GDM1 (cell line): ENCODE measurements at places on chromosomes 4 and X.

- DNase-seq, result no peak
Observed at GRCh38 chrX:149456476-149457245, 48.4 kb downstream of the IDS start.

GRCh38 chr4:119005928-119006460, 117.3 kb downstream of the SYNPO2 start:
- DNase-seq, result no peak

GRCh38 chrX:22057667-22058066, 25.5 kb downstream of the PHEX start:
- no peak for DNase-seq

- DNase-seq, result no peak
Observed at GRCh38 chr4:24210332-24210902, 320.6 kb upstream of the PPARGC1A start.

DNA sequence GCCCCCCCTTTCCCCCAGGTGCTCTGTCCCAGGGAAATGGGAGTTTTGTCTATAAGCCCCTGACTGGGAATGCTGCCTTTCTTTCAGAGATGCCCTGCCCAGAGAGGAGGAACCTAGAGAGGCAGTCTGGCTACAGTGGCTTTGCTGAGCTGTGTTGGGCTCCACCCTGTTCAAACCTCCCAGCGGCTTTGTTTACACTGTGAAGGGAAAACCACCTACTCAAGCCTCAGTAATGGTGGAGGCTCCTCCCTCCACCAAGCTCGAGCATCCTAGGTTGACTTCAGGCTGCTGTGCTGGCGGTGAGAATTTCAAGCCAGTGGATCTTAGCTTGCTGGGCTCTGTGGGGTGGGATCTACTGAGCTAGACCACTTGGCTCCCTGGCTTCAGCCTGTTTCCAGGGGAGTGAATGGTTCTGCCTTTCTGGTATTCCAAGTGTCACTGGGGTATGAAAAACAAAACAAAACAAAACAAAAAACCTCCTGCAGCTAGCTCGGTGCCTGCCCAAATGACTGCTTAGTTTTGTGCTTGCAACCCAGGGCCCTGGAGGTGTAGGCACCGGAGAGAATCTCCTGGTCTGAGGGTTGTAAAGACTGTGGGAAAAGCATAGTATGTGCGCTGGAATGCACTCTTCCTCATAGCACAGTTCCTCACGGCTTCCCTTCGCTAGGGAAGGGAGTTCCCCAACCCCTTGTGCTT, 41.7 kb downstream of the ITM2A start:
- no peak for DNase-seq

- DNase-seq, result no peak
Observed at GRCh38 chrX:5242091-5242790, 986.4 kb downstream of the NLGN4X start.

GRCh38 chr4:115287426-115287825, 174.0 kb upstream of the NDST4 start:
- DNase-seq, result no peak

DNA sequence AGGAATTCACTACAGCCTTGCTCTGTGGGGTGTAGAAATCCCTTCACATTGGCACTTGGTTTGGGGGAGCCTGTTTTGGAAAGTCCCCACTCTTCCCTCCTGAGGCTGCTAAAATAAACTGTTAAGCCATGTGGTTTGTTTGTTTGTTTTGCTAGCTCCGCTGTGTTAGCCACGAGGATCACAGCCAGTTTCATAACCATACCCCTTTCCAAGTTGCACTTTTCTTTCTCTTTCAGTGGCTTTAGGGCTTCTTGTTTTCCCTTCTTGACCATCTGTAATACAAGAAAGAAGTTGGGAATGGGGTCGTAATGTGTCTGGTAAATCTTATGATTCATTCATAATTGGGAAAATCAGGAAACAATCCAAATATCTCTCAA, 24.8 kb upstream of the UXT start:
- no peak for DNase-seq

- no peak for DNase-seq
Observed at GRCh38 chr4:149645790-149646189, 169.9 kb downstream of the IQCM start.

- DNase-seq, result no peak
Observed at GRCh38 chrX:15598026-15598425, 2.7 kb downstream of the ACE2 start.

DNA sequence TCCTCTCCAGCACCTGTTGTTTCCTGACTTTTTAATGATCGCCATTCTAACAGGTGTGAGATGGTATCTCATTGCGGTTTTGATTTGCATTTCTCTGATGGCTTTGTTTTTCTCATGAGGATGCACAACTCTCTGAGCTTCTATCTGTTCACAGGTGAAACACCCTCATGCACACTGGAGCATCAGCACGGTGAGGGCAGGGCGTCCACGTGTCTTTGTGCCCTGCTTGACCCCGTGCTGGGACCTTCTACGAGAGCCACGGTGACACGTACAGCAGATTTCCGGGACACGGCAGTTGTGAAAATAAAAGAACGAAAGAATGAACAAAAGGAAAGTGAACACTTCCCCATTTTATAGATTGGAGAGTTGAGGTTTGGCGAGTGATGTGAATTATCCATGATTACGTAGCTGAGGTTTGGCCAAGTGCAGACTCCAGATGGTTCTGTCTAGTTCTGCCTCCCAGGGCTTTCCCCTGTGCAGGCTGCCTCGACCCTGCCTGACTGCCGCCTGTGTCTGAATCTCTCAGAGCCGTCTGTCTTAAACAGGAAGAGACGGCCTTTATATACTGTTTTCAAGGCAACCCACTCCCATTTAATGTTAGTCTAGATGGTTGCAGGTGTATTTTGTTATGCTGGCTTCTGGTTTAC, 67.8 kb upstream of the SORBS2 start:
- DNase-seq, result no peak

- no peak for DNase-seq
Observed at GRCh38 chrX:25851141-25851540, 287.0 kb upstream of the MAGEB18 start.

DNA sequence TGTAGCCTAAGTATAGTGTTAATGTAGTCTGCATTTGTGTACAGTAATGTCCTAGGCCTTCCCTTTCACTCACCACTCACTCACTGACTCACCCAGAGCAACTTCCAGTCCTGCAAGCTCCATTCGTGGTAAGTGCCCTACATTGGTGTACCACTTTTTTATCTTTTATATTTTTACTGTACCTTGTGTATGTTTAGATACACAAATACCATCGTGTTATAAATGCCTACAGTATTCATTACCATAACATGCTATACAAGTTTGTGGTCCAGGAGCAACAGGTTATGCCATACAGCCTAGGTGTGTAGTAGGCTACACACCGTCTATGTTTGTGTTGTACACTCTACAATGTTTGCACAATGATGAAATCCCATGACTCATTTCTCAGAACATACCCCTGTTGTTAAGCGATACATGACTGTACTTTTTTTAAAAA, 15.4 kb downstream of the TSPAN5 start:
- DNase-seq, result no peak

DNA sequence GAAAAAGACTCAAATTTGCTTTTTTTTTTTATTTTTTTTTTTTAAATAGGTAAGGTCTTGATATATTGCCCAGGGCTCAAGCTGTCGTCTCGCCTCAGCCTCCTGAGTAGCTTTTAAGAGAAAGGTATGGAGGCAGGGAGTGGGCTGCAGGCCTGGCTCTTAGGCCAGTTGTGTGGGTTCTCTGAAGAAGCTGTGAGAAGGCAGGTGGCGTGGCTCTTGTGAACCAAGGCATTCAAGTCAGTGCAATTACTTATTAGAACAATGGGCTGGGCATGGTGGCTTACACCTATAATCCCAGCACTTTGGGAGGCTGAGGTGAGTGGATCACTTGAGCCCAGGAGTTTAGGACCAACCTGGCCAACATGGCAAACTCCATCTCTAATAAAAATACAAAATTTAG, 244.0 kb upstream of the SFRP2 start:
- DNase-seq, result no peak

DNA sequence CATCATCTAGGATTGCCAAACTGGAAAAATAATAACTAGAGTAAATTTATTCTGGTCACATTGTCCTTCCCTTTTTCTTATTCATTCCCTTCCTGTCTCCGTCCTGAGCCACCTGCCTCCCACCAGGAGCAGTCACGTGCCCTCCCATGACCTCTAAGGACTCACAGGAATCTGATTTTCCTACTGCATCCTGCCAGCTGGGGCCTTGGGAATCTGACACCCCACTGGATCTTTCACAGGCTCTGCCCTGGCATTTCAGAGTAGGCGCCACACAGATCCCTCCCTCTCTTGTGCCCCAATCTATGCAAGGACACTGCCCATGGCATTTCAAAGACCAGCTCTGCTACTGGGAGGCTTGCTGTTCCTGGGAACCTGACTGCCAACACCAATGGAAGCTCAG, 520.5 kb downstream of the PPARGC1A start:
- no peak for DNase-seq

DNA sequence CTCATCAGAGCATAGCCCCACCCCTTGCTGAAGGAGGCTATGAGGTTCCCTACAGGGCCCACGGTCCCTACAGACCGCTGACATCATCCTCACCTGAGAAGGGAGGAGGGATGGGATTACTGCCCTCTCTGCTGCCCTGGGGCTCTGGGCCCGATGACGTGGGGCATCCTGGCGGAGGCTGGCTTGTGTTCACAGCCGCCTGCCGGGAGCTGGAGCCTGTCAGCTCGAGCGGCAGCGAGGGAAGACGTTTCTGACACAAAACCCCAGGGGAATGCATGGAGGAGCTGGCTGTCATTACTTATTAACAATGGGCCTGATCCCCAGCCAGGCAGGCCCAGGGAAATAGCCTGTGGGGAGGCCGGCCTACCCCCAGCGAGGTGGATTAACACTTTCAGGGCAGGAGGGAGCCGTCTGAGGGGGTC, 106.6 kb upstream of the ATP6AP2 start:
- DNase-seq, result no peak

DNA sequence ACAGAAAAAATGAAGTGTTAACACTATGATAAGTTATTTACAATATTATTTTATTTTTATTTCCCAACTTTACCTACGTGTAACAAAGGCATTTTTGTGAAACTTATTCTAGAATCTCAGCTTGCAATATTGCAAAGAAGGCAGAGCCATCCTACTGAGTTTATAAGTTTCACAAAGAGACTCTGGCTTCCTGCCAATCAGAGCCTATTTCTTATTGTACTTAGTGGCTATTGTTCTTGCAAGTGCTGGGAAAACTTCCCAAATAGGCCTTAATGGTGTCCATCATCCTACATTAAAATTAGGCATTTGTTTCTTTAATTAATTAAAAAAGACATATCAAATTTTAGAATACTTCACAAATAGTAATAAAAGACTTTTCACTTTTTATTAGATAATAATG, 233.2 kb downstream of the EPHA5 start:
- DNase-seq, result no peak

- DNase-seq, result no peak
Observed at GRCh38 chr4:20288846-20289512, 37.3 kb downstream of the SLIT2 start.

DNA sequence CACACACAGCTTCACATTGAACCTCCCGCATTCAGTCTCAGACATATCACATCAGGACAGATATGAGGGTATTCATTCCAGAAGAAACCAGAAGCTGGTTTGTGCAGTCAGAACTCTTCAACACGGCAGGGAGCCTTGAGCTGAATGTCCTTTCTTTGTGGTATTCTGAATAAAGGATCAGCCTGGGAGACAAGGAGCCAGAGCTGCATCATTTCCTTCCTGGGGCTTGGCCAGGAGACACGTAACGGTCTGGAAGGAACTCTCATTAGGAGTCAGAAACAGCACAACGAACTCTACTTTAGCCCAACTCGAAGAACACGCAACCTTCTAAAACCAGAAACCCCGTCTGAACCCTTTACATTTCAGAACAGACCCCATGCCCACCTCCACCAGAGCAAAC, 46.4 kb downstream of the KDR start:
- DNase-seq, result no peak

- no peak for DNase-seq
Observed at GRCh38 chr4:122617597-122618593, 3.0 kb downstream of the IL21 start.

DNA sequence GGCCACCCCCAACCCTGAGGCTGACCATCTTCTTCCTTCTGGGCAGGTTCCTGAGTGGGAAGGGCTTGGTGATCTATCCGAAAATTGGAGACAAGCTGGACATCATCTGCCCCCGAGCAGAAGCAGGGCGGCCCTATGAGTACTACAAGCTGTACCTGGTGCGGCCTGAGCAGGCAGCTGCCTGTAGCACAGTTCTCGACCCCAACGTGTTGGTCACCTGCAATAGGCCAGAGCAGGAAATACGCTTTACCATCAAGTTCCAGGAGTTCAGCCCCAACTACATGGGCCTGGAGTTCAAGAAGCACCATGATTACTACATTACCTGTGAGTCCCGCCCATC, 9.7 kb downstream of the EFNB1 start:
- no peak for DNase-seq

- DNase-seq, result no peak
Observed at GRCh38 chr4:155950461-155950860, 3.2 kb downstream of the CTSO start.

DNA sequence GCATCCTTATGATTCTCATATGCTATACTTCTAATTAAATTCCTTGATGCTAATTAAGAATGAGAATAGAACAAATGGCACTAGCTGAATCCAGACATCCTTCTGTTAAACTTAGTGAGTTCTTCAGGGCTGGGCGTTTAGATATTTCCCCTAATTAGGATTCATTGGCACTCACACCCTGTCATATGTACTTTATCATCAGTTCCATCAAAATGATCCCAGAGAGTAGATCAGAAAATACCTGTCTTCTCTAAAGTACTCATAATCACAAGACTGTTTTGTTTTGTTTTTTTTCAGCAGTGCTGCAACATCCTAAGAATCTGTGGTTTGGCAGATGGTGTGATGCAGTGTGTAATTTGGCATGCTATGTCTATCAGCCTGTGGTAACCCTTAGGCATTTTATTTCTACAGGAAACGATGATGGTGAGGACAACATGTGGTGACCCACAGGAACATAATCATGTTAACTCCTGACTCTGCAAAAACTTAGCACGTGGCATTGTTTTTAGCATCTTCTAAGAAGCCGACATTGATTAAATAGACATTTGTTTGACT, 2528.4 kb downstream of the ARAP2 start:
- no peak for DNase-seq

GRCh38 chrX:123217077-123217476, 33.0 kb downstream of the GRIA3 start:
- no peak for DNase-seq

DNA sequence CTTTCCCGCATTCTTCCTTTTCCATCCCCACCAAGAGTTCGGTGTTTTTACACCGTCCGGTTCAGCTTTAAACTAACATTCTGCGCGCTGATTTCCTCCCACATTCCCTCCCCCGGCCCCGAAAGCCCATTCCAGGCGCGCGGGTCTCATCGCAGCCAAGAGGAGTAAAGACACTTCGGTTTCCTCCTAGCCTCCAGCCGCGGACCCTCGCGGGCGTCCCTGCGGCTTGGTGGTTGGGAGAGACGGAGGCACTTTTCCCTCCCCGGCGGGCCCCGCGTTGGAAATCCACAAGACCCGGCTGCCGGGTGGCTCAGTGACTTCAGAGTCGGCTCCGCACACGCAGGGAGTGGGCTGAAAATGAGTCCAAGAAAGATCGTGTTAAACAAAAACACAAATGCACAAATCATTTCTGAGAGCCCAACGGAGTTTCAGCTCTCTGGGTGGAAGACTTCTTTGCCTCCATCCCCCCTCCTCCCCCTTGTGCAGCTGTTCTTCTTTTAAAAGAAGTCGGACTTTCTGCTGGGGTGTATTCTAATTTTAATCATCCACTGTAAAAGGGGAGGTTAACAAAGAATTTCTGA, 2.0 kb upstream of the ARX start:
- no peak for DNase-seq

GRCh38 chr4:106039796-106040195, 144.5 kb downstream of the NPNT start:
- no peak for DNase-seq
